ENCODE measurements at places on chromosomes 4 and X.

GRCh38 chr4:8849266-8850073 is 22.2 kb downstream of the HMX1 start:
- no peak for DNase-seq

DNA sequence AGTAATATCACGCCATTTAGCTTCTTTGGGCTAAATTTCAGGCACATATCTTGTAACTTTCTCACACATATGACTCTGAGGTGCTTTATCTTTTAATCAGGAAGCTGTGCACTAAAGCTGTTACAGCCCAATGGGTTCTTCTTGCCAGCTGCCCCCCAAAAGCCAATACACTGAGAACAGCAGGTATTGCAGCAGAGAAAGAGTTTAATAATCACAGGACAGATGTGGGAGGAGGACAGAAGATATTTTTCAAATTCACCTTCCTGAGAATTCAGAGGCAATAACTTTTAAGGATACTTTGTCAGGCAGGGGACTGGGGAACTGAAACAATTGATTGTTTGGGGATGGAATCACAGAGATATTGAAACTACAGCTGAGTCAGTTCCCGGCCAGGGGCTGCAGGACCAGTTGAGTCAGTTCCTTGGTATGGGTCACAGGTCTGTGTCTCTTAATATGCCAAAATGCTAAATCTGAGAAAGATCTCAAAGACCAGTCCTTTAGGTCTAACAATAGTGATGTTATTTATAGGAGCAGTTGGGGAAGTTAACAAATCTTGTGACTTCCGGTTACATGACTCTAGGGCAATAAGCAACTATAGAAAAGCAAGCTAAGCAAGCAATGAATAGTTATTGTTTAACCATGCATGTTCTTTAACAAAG is 28.1 kb downstream of the DDIT4L start:
- no peak for DNase-seq

DNA sequence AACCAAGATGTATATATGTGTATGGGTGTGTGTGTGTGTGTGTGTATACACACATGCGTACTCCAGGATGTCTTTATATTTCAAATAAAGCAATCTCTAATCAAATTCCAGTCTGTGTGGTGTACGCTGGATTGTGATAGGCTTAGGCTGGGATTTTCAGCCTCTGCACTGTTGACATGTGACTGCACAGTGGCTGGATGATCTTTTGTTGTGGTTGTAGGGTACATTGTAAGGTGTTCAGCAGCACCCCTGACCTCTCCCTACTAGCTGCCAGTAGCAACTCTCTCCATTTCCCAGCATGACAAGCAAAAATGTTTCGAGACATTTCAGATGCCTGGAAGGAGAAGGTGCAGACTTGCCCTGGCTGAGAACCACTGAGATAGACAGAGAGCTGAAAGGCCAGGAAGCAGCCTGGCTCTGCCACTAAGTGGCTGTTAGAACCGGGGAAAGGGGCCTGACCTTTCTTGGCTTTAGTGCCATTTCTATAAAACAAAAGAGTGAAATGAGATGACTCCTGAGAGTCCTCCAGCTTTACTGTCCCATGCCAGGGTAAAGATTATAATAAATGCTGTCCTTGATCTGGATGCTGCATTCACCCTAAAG is 10.5 kb downstream of the PGM2 start:
- DNase-seq = no peak

GRCh38 chrX:132614297-132614696 is 125.5 kb upstream of the MBNL3 start:
- no peak for DNase-seq

- no peak for DNase-seq
These were observed 66.7 kb downstream of the TENM3 start for GRCh38 chr4:182309877-182310276.

DNA sequence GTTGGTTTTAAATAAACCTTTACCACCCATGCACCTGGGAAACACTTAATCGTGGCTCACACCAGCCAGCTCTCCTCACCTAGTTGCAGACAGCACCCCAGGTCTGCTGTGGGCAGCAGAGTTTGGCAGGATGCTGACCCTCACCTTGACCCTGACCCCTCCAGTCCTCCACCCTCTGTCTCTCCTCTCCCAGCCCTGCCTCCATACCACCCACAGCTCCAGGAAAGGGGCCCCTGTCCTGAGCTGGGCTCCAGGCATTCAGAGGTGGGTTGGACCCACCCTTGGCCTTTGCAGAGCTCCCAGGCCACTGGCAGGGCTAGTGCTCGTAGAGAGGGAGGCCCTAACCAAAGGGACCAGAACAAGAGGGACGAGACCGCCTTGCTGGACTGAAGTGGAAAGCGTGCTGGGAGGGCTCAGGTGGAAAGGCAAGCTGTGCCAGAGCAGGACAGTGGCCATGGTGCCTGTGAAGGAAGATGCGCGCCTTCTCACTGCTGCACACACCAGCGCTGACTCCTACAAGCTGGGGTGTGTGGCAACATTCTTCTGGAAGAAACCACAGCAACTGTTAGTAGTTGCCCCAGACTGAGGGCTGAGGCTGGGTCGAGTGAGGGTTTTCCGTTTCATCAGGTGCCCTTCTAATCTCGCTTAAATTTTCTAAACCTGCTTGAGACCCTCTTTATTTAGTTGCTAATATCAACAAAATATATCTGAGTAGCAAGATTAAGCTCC is 10.7 kb upstream of the S100P start:
- no peak for DNase-seq

- no peak for DNase-seq
These were observed 88.6 kb upstream of the MAD2L1 start for GRCh38 chr4:120155287-120155686.

DNA sequence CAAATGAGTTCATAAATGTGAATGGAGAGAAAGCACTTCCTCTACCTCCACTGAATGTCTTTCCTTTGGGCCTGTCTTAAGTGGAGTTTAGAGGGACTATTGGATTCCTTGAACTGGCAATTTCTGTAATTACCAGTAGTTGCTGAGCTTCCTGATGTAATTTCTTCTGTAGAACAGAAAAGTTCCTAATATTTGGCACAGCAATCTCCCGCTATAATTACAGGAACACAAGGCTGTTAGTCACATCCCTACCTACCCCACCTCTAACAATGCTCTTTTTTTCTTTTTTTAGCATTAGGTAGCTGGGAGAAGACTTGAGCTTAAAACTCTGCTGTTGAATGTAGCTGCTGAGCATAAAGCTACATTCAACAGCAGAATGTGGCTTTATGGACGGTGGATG is 24.8 kb upstream of the RBPJ start:
- no peak for DNase-seq

GRCh38 chrX:33082371-33082770 is 129.0 kb downstream of the DMD start:
- no peak for DNase-seq

DNA sequence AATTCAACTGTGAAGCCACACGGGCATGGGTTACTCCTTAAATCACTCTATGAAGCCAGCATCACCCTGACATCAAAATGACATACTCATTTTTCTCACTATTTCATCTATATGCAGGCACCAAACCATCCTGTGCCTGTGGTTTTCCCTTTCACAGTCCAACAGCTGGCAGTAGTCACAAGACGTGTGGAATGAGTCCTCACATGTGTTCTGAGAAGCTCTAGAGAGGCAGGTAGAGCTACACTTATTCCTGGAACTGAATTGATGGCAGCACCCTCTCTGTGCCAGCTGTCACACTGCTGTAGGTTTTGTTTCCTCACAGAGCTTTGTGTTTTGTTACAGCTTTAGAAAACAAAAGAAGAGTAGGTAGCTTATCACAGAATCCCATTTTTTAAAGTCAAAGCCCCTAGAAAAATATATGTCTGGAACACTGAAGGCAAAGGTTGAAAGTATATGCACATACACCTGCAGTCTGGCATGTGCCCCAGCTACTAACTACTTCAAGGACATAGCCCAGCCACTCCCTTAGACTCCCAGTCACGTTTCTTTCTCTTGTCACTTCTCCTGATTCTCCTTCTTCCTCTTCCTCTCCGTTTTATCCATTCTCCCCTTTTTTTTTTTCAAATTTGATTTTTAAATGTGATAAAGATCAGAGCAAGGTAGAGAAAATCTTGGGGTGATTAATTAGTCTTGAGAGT is 107.1 kb downstream of the ANXA10 start:
- DNase-seq = no peak

DNA sequence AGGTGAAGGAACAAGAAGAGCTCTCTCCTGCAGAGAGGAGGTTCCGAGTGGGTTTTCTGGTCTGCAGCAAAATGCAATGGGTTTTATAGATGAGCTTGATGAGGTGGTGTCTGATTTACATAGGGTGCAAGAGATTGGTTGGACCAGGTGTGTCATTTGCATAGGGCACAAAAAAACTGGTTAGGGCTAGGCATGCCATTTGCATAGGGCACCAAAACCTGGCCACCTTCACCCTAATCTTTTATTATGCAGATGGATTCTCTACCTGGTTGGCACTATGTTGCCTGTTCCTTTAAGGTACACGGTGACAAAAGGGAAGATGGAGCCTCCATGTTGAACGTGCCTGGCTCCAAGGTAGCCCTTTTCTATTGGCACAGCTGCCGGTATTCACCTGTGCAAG is 94.5 kb upstream of the PRKX start:
- DNase-seq = no peak

Measured in stimulated activated CD4-positive, alpha-beta T cell treated with anti-CD3 and anti-CD28 coated beads, TNF-alpha, amount 100 ng/mL, for 24 hours (primary cell).